Fibroblast of lung (primary cell): ENCODE measurements at places on chromosomes 12 and 14. TPM values are rescaled to one million over a fixed set of nuclear protein-coding genes. Genes with fewer than 3 reads are reported as not detected.

The SPX gene
- 0.50 and 1.3 TPM in 2 replicates for total RNA-seq

DNA sequence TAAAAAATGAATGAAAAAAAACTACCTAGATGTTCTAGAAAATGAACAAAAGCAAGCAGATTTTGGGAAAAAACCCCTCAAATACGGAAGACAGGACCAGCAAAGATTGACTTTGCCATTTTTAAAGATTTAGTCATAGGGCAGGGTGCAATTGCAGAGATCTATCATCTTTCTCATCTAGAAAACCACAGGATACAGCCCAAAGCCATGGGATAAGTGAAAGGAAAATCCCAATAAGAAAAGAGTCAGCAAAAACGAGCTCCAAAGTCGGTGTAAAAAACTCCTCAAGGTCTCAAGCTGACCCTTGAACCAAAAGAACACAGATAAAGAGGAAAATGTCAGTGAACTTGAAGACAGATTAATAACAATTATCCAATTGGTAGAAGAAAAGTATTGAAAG lies 28.0 kb downstream of the CEP290 start:
- DNase-seq = peak; percentile 31

DNA sequence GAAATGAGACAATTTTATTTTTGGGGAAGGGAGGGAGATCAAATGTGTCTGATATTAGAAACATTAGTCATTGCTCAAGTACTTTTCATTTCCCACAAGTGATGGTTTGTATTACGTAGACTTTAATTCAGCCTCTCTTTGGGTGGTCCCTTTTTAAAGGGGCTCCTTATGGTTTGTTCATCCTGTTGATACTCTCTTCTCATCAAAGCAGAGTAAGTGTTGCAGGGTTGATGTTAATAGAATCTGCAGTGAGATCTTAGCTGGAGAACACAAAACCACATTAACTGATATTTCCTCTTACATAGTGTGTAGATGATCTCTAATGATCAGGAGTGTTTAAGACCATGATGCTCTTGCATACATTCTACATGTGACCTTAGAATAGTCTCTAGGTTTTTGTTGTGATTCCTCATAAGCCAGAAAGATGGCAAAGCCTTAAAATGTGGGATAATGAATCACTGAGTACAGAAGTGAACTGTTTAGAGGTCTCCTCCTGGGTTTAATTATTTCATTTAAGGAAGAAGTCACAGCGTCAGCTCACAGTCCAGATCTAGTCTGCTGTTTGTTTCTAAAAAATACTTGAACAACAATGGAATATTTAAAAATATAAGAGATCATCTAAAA lies 87.4 kb upstream of the PTPRR start:
- no peak for DNase-seq

DNA sequence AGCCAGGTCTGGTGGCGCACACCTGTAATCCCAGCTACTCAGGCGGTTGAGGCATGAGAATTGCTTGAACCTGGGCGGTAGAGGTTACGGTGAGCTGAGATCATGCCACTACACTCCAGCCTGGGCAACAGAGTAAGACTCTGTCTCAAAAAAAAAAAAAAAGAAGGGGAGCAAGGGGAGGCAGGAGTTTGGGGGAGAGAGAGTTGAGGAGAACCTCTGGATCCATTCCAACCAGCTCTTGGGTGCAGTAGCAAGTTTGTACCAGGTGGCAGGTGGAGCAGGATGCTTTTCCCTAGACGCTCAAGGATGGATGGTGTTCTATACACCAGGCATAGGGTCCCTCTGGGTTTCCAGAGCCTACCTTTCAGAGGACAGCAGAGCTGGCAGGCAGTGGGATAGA lies 1.9 kb downstream of the NFE2 start:
- no peak for DNase-seq

The LMNTD1 gene
- not detected in 2 replicates for total RNA-seq

DNA sequence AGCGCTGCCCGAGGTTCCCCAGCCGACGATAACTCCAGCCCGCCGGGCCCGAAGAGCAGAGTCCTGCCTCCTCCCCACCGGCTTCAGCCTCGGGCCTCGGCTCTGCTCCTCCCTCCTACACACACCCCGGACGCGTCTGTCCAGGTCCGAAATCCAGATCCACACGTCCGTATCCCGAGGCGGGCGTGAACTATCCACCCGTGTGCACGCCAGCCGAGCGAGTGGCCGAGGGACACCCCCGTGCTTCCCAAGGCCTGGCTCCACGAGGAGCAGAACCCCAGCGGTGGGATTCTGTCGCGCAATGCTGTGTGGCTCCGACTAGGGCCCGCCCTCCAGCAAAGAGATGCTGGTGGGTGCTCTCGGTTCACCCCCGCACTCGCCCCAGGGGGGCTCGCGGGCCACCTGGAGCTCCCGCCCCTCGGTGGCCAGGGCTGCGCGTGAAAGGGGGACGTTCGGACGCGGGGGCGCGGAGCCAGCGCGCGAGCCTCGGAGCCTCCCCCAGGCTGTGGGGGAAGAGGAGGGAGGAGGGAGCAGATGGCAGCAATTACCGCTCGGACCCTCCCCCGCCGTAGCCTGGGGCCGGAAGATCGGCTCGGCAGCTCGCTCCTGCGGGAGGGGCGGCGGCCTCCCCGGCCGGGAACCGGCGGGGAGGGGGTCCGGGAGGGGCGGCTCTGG lies 18.9 kb upstream of the ANKRD33 start:
- DNase-seq = no peak

DNA sequence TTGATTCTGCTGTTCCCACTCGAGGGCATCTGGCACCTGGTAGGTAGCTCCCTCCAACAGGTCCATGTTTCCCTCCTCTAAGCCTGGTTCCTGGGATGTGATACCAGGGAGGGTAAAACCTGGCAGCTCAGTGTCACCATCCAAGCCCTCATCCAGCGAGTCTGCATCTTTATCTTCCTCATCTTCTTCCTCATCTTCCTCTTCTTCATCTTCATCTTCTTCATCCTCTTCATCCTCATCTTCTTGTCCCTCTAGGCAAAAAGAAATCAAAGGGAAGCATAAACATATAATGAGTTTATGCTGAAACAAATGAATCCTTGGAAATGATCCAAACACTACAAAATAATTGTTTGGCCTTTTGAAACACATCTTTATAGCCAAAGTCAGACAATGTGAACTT lies 55.3 kb downstream of the ARMH4 start:
- no peak for DNase-seq

GRCh38 chr12:130058926-130059472 lies 103.3 kb upstream of the FZD10 start:
- DNase-seq = no peak

The SYCP3 gene
- 0.17 and 0.26 TPM in 2 replicates for total RNA-seq

DNA sequence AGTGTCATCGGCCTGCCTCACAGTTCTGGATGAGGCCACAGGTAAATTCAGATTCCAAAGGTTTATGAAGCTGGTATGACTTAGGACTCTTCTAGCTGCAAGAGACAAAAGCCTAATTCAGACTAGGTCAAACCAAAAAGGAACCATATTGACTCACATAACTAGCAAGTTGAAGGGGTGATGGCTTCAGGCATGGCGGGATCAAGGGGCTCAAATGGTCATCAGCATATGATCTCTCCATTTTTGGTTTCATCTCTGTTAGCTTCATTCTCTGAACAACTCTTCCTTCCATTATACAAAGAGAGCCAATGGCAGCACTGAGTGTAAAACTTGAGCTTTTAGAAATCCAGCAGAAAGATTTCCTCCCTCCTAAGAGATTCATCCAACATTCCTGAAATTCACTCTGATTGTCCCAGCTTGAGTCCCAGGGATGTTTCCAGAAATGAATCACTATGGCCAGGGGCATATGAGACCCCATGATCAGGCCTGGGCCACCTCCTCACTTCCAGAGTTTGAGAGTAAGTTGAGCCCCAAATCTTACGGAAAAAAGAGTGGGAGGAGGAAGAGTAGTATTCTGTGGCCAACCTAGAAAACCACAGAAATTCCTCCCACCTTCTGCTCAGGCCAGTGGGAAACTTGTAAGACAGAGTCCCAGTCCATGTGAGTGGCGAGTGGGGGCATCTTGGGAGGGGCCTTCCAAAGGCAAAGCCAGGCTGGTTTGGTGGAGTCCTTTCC lies 2.0 kb upstream of the MAP1LC3B2 start:
- peak; percentile 76 for DNase-seq

DNA sequence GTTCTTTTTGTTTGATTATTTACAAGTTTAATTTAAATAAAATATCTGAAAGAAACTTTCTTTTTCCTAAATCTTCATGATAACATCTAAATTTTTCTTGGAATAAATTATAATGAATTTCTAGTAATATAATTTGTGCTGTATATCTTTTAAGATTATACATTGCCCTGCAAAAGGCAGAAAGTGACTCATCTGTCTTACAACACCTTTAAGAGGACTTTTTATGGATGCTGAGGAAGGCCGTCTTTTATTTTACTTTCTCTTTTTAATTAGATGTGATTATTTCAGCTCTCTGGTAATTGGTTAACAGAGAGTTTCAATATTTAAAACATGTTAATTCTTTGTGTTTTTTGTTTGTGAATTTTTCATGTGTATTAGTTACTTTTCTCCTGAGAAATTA lies 598.4 kb downstream of the RPL10L start:
- DNase-seq = peak; percentile 0

- DNase-seq = no peak
Observed at GRCh38 chr12:62375603-62376002, 91.0 kb upstream of the MON2 start.

GRCh38 chr14:34336501-34336900 lies 125.5 kb downstream of the SPTSSA start:
- DNase-seq = no peak

GRCh38 chr12:114430306-114430705 lies 24.4 kb upstream of the TBX5 start:
- DNase-seq = peak; percentile 48

The IFNG gene
- total RNA-seq = not detected in 2 replicates

DNA sequence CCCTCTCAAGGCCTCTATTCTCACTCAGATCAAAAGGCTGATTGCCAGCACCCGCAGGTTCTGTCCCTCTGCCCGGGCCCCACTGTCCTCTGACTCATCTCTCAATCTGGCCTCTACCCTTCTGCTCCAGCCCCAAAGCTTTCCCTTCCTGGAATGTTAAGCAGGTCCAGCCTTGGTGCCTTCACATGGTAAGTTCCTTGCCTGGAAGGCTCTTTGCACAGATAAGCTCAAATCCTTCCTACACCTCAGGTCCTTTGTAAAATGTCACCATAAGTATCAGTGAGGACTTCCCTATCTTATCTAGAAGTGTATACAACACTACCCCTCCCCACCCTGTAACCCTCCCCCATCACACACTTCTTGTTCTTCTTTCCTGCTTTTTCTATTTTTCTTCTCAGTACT lies 22.2 kb downstream of the LPCAT3 start:
- peak; percentile 60 for DNase-seq

The PPTC7 gene
- 4.9 and 6.9 TPM in 2 replicates for total RNA-seq

DNA sequence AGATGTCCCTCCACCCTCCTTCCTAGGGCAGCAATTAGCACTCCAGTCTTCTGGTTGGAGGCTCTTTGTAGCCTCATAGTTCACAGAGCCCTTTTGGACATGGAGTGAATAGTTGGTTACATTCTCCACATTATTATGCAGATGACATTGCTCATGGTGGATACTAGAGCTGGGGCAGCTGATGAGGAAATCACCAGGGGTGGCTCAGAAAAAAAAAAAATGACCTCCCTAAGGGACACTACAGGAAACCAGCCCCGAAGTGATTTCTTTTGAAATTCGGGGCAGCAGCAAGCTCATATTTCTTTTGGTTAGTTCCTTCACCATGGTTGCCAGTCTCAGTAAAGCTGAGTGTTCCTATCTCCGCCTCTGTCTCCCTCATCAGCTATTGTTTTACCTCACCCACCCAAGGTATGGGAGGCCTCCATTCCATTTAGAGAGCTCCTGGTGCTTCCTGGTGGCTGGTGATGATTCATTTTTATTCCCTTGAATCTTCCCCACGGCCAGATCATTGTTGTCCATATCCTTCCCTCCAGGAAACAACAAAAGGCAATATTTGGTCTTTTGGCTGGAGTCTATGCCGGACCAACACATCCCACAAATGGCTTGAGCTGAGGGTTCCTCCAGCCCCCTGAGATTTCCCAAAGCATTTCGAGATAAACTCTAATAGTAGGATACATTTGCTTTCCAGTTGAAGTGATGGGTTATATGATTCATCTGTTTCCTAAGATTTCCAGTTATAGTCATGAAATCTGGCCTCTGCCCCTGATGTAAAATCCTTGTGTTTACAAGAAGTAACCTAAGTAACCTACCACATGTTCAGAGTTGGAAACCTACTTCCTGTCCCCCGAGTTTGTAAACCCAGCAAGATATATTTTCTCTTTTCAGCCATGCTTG lies 56.2 kb upstream of the NID2 start:
- peak; percentile 92 for DNase-seq

The NANOG gene
- not detected in 2 replicates for total RNA-seq

The SLC25A47 gene
- total RNA-seq = under 0.01 TPM in 1 of 2 replicates, not detected in the other

The DLGAP5 gene
- total RNA-seq = 0.77 and 8.1 TPM in 2 replicates

DNA sequence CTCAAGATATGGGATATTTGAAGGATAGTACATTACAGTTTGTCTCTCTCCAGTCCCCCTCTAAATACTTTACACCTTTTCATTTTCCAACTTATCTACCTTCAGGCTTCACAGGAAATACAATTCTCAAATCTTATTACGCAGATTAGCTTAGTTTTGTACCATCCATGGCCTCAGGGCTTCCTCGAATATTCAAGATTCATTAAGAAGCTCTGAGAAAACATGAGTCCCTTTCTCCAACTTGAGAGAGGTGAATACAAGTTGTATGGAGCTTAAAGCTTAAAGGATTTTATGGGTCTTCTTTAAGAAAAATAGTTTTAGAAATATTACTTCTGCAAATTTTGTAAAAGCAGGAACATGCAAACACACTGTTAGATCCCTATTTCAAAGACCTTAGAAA lies 1212.5 kb downstream of the GALC start:
- no peak for DNase-seq

DNA sequence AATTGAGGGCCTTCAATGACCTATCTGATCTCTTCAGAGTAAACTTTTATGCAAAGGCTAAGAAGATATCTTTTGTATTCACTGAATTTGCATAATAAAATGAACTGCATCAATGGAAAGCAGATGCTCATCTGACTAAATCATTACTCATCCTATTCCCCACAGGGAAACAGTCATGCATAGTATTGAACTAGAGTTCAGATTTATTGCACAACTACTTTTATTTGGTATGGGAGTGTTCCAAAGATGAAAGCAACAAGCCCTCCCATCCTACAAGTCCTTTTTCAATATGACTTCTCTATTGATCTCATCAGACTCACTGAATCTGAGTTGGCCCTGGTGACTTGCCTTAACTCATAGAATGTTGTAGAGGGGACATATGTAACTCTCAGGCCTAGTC lies 159.8 kb downstream of the KITLG start:
- DNase-seq = peak; percentile 92

GRCh38 chr14:22986508-22987054 lies 4.2 kb upstream of the AJUBA start:
- peak; percentile 73 for DNase-seq

GRCh38 chr14:55125403-55125802 lies 3.6 kb upstream of the LGALS3 start:
- no peak for DNase-seq

DNA sequence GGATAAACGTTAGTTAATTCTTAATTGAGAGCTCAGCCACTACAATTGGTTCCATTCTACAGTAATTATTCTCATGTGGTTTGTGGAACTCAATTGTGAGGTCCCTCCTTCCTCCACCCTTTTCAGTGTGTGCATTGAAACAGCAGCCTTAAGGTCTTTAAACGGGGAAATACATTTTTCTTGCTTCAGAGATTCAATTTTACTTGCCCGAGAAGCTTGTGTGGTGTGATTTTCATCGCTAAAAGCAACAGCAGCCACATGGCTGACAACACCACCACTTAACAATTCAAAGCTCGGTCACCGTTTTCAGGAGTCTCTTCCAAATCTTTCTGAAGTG lies 733 bp upstream of the PPFIBP1 start:
- no peak for DNase-seq

- DNase-seq = no peak
Observed at GRCh38 chr14:21309238-21309636, 29.4 kb downstream of the RPGRIP1 start.

The KIF5A gene
- total RNA-seq = 0.51 and 1.3 TPM in 2 replicates

- peak; percentile 71 for DNase-seq
Observed at GRCh38 chr12:93135286-93136239, 206.5 kb upstream of the EEA1 start.

The KRT5 gene
- not detected in 2 replicates for total RNA-seq
